ENCODE measurements at places on chromosomes 13 and 19. TPM values are rescaled to one million over a fixed set of nuclear protein-coding genes. Genes with fewer than 3 reads are reported as not detected.

GRCh38 chr19:41844601-41845000, at the start of gene LYPD4:
Gene LYPD4 (minus strand): TSS chr19:41844683. CDS start chr19:41839285, 5,398 bp downstream.
- H3K27ac ChIP-seq = peak within 1 kb of the TSS; percentile 27
- no peaks in the 10 kb centered on the region for H3K36me3 ChIP-seq
- H3K4me1 ChIP-seq = no peaks in the 10 kb centered on the region
- H3K4me3 ChIP-seq = no peak within 1 kb of the TSS

GRCh38 chr13:59471106-59471505, 692.6 kb downstream of the DIAPH3 start:
- peaks cover 6% of the 10 kb centered on the region for H3K36me3 ChIP-seq
- no peak for DNase-seq
- H3K27me3 ChIP-seq = peaks cover 24% of the 10 kb centered on the region
- no peaks in the 10 kb centered on the region for H3K4me1 ChIP-seq

GRCh38 chr13:32025730-32026129, 5.8 kb upstream of the FRY start:
- DNase-seq = no peak
- peaks cover 3% of the 10 kb centered on the region for H3K4me1 ChIP-seq
- H3K27ac ChIP-seq = no peak overlapping the region
- no peak overlapping the region for H3K4me3 ChIP-seq

BST2 gene
- 282 TPM for total RNA-seq

CASP14 gene
- not detected for total RNA-seq

TEX101 gene
- not detected for total RNA-seq

Data from natural killer cell treated with Interleukin-12 subunit alpha and Interleukin-12 subunit beta and Interleukin-15 and Interleukin-18, amount 100 ng/mL, for 72 hours (primary cell).